ENCODE measurements at places on chromosomes 12 and 14.

GRCh38 chr12:79614730-79615129, 76.0 kb downstream of the PAWR start:
- no peak for DNase-seq

DNA sequence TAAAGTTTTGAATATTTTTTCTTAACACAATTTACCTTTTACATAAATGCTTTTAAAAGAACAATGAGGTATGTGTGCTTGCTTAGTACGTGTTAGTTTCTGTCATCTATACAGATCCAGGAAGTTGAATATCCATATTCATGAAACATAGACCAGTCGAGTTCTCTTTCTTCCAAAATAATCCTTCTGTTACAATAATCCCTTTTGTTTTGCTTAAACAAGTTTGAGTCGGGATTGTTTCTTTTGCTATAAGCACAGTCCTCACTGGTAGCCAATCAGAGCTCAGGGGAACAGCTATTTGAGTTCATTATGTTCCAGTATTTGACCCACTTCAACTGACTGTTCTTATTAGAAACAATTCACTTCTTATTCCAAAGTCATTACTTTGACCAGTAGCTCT, 214.7 kb upstream of the FLRT2 start:
- no peak for DNase-seq

DNA sequence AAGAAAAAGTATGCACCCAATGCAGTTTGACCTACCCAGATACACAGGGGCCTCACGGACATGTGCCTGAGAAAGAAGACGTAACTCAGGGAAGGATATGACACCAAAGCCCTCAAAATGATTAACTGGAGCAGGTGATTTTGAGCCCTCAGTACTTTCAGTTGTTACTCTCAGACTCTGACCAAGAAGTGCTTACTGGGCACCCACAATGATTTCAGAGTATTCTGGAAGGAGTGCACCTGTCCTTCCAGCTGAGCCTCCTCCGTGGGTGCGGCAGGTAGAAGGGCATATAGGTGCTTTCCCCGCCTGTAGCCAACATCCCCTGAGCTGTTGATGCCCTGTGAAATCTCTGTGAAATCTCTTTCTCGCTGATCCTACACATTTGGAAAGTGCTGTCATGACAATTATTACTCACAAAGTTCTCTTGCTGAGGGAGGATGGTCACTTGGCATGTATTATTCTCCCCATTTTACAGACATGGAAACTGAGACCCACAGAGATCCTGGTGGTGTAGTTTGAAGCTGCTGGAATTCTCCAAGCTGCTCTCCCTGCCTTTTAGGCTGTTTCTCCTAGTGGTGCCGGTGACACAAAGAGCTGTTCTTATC, 154.3 kb upstream of the CCND2 start:
- DNase-seq = no peak

GRCh38 chr14:79809849-79810612, 401.3 kb downstream of the DIO2 start:
- DNase-seq = peak; percentile 6

GRCh38 chr14:100610511-100611217, 23.4 kb upstream of the BEGAIN start:
- DNase-seq = no peak

GRCh38 chr14:82365471-82365870, 831.8 kb upstream of the SEL1L start:
- no peak for DNase-seq

GRCh38 chr14:69079747-69080146, 73.2 kb downstream of the DCAF5 start:
- no peak for DNase-seq

GRCh38 chr12:104910196-104910840, 47.8 kb downstream of the SLC41A2 start:
- no peak for DNase-seq

DNA sequence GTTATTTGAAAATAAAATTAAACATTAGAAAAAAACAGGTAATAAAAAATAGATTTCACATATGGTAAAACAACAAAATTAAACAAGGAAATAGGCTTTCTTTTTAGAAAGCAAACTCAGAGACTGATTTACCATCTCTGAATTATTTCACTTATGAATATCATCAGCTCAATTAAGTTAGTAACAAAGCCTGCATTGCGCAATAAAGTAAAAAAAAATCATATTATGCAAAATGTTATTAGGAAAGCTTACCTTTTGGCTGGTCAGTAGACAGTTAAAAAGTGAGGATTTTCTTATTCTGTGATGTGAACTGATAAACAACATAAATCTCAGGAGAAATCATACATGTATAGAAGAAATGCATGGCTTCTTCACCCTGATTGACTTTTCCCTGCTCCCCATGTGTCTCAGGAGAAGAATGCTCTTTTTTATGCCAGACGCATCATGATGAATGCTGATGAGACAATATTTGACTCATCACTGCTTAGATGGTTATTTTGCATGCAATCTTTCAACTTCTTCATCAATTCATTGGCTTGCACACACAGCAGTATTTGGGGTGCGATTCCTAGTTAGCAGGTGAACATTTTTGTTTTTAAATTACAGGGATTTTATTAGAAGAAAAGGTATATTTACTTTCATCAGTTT, 124.5 kb upstream of the USP15 start:
- DNase-seq = no peak

DNA sequence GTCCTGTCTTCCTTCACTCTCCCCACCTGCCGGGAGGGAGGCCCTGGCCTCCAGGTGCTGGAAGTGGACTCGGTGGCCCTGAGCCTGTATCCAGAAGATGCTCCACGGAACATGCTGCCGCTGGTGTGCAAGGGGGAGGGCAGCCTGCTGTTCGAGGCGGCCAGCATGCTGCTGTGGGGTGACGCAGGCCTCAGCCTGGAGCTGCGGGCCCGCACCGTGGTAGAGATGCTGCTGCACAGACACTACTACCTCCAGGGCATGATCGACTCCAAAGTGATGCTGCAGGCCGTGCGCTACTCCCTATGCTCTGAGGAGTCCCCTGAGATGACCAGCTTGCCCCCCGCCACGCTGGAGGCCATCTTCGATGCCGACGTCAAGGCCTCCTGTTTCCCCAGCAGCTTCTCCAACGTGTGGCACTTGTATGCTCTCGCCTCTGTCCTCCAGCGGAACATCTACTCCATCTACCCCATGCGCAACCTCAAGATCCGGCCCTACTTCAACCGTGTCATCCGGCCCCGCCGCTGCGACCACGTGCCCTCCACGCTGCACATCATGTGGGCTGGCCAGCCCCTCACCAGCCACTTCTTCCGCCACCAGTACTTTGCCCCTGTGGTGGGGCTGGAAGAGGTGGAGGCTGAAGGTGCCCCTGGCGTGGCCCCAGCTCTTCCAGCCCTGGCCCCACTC, 8.8 kb downstream of the VRTN start:
- DNase-seq = no peak

DNA sequence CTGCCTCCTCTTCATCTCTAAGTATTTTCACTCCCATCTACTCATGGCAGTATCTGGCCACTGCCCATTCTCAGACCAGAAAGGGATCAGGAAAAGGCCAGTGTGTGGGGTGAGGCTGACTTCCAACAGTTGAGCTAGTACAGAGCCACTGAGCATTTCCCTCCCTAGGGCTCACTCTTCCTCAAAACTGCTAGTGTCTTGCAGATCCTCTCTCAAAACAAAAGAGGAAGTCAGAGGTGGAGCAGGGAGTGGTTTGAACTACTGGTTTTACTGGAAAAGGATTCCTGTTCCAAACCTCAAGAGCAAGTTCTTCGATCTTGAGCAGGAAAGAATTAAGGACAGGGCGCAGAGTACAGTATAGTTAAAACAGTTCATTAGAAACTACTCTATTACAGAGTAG, 11.7 kb upstream of the RNASE10 start:
- DNase-seq = no peak

DNA sequence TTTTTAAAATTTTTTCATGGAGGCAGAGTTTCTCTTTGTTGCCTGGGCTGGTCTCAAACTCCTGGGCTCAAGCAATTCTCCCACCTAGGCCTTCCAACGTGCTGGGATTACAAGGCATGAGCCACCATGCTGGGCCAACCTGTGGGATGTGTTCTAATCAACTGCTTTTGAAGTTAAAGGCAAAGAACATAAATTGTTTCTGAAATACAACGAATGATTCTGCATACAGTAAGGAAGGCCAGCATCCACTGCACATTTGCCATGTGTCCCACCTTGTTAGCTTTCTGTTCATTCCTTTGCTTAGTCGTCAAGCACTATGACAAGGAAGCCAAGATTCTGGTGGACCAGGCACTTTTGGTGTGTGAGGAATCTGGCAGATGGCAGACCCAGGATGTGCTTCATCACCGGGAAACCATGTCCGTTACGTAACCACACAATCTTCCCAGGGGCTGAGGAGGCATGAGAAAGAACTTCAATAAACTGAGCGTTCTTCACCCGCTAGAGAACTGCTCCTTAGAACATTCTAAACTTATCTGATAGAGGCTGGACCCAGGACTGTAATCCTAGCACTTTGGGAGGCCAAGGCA, 24.5 kb downstream of the MOK start:
- no peak for DNase-seq

DNA sequence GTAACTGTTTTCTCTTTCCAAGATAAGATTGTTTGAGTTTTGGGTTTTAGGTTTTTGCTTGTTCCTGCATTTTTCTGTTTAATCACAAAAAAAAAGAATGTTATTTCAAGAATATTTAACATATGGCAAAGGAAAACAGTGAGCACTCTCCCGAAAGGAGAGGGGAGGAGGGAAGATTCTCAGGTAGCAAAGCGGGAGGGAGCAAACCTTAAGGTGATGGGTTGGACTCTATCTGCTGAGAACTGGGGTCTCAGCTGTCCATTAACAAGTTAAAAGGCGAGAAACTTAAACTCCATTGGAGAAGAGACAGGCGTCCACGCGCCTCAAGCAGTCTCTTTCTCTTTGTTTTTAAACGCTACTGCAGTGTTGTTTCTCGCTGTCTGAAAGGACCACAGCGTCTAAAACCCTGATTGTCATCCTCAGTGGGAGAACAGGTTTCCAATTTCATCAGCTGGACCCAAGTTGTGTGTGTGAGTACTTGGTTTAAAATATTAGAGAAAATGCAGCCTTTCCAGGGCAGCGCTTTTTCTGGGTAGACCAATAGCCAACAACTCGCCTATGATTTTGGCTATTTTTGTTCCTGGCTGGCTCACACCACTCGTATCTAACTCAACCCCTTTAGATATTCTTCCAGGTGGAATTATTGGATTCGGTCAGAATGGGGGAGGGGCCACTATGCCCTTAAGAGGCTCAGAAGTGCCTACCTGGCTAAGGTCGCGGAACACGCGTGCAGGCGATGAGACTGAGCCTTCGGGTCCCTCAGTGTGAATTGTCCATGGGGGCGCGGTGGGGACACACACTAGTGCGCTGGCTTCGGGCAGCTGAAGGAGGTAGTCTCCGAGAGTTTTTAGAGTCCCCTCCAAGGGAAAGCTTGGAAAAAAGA, 8.2 kb downstream of the SIX1 start:
- no peak for DNase-seq

DNA sequence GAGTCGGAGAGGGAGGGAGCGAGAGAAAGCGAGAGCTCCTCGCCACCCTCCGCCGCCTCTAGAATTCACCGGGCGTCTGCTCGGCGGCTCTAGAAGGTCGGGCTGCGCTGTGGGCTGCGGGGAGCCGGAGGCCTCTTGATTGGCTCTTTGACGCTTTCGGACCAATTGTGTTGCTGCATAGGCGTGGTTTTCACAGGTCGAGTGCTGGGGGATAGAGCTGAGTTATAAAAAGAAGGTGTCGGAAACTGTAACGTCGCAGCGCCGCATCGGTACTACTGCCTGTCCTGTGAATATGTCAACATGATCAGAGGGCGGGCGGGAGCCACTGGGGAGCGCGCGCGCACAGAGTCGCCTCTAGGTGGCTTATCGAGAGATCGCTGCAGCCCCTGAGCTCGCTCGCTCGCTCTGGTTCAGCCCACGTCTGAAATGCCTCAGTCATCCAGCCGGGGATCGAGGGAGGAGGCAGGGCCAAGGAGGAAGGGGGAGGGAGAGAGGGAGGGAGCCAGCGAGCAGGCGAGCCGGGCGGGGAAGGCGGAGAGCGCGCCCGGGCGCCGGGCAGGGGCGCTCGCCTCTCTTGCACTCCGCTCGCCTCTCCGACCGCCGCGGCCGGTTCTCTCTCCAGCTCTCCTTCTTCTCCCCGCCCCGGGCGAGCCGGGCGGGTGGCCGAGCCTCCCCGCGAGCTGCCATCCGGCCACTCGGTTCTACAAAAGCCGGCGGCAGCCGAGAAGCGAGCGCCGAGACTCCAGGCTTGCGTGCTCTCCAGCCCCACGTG, at the start of gene TBX3:
TBX3 (minus strand) TSS at position 78 of the 772 bp plus-strand sequence. CDS start 975 bp downstream, outside the sequence.
- peak; percentile 98 for DNase-seq

DNA sequence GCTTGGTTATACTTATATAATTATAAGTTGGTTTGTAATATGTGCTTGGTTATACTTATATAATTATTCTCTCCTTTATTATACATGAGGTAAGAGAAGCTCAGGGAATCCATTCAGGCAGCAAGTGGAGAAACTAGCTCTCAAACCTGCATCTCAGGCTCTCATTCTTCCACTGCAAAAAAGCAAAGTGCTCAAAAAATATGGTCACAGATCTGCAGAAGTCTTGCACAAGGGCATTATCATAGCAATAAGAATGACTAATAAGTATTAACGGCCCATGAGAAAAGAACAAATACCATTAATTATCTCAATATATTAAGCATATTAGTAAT, 476 bp upstream of the TRAFD1 start:
- DNase-seq = no peak

DNA sequence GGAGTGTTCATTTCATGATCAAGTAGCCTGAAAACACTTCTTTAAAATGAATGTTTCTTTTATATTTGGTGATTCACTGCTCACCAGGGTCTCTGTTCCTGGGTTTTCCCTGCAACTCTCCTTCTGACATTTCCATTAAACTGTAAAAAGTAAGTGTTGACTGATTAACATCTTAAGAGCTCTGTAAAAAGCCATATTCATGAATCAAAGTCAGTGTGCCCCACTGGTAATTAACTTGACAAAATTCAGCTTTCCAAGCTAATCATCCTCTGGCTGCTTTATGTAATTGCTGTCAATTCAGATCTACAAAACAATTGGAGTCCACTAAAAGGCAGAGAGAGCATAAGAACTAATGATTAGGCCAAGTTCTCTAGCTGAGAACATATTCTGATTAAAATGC, 41.6 kb downstream of the CNTN1 start:
- DNase-seq = no peak

DNA sequence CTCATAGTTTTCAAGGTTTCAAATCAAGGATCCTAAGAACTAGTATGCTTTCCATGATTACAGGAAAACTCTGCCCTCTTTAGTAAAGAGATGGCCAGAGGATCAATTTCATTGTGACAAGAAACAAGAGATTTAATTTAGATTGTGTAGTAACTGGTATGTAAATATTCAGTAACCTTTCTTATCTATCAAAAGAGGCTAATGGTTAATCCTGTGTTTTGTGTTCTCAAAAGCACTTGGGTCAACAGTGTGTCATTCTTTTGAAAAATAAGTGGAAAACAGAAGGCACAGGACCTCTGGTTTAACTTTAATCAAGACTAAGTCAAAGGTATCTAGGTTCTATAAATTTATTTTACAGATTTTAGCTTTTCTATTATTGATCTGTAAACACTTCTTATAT, 56.6 kb upstream of the ERGIC2 start:
- no peak for DNase-seq

GRCh38 chr12:30617346-30618016, 78.2 kb downstream of the IPO8 start:
- no peak for DNase-seq

GRCh38 chr12:103751171-103751570, 89.9 kb downstream of the NT5DC3 start:
- no peak for DNase-seq

GRCh38 chr12:96131230-96131788, 62.9 kb upstream of the ELK3 start:
- no peak for DNase-seq

GRCh38 chr14:96189281-96189711, 15.3 kb upstream of the BDKRB2 start:
- DNase-seq = peak; percentile 34

GRCh38 chr12:116884871-116885270, 3.6 kb upstream of the HRK start:
- no peak for DNase-seq

Measured in cardiac muscle cell (in vitro differentiated cells and primary cell).